HFFc6 (cell line): ENCODE measurements at places on chromosomes 5 and 9.

DNA sequence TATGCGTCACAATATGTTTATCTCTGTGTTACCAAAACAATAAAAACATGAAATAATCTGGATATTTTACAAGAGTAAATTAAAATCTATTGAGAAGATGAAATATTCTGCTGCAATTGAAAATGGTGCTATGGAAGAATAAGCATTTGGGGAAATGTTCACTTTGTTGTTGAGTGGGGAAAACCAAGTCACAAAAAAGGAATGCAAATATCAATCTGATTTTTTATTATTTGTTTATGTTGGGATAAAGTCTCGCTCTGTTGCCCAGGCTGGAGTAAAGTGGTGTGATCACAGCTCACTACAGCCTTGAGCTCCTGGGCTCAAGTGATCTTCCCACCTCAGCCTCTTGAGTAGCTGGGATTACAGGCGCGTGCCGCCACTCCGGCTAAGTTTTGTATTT is 8.6 kb upstream of the F2RL1 start:
- H3K27ac ChIP-seq = no peak overlapping the region
- peaks cover 66% of the 10 kb centered on the region for H3K4me1 ChIP-seq
- H3K4me3 ChIP-seq = no peak overlapping the region
- no peak for DNase-seq

DNA sequence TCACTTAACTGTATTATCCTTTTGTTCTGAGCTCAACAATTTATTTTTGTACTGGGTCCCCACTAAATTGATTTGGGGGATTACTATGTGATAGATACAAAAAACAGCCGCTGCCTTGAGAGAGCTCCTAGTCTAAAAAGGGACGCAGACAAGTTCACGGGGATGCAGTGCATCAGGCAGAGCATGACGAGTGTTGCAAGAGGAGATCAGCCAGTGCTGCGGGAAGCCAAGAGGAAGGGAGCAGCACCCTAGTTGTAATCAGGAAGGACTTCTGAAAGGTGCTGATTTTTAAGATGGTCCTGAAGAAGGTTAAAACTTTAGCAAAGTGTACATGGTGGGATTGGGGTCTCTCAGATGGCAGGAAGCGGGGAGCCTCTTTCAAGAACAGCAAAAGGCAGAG is 15.8 kb downstream of the GALNT10 start:
- no peak overlapping the region for H3K4me3 ChIP-seq
- peaks cover 85% of the 10 kb centered on the region for H3K4me1 ChIP-seq
- peak overlapping the region; percentile 89; the same call in 1 of the 2 replicates for H3K27ac ChIP-seq
- no peaks in the 10 kb centered on the region; the same call in none of the 2 replicates for H3K27me3 ChIP-seq
- H3K36me3 ChIP-seq = peaks cover 61% of the 10 kb centered on the region

DNA sequence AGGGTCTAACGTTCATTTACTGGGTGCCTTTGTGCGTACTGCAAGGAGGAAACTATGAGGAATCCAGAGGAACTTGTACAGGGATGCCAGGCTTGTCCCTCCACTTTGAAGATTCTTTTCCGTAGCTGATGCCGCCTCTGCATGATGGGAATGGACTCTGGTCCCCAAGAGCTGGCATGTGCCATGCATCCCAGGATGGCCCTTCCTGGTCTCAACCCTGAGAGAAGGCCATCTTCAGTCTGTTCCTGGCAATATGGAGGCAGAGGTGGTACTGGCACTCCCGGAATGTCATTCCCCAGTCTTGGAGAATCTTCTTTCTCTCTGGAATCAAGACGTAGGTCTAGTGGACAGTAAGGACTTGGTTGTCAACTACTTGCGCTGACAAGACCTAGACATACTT is 61.5 kb downstream of the BASP1 start:
- H3K36me3 ChIP-seq = peaks cover 26% of the 10 kb centered on the region
- no peak overlapping the region for H3K27ac ChIP-seq
- 0 out of 2 replicates have a peak, but pooled peaks cover 5% of the 10 kb centered on the region for H3K4me1 ChIP-seq
- no peak overlapping the region for H3K4me3 ChIP-seq
- no peak for DNase-seq

- H3K27ac ChIP-seq = no peak overlapping the region
- no peak overlapping the region for H3K4me3 ChIP-seq
- no peaks in the 10 kb centered on the region; the same call in 1 of the 2 replicates for H3K27me3 ChIP-seq
- H3K36me3 ChIP-seq = no peaks in the 10 kb centered on the region
- DNase-seq = no peak
- H3K4me1 ChIP-seq = no peaks in the 10 kb centered on the region
Measured at GRCh38 chr5:158100373-158100888, 241.5 kb upstream of the CLINT1 start.

DNA sequence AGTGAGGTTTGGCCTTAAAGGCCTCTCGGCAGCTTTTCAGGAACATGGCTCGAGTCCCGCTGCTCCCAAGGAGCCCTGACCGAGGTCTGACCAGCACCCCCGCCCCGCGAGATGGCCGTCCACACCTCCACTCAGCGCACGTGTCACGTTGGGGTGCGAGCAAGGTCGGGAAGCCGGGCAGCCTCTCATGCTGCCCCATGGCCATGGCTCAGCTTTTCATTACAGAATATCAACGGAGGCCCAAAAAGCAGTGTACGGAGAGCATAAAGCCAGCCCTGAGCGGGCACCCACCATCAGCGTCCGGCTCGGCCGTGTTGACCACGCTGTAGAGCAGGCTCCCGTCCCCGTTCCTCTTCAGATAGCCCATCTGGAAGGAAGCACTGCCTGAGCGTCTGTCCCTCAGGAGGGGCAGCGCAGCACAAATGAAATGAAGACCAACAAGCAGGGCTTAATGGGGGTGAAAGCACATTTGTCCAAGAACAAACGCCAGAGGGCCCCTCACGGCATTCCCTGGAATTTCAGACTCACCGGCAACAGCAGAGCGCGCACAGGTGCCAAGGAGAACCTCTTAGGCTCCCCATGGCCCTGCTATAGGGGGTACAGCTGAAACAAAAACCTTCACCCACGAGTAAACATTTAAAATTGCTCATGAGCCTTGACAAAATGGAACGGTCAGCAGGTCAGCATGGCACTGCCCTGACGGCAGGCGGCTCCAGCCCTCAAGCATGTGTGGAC is 11.6 kb downstream of the BRD9 start:
- H3K27me3 ChIP-seq = peaks cover 5% of the 10 kb centered on the region
- H3K4me1 ChIP-seq = no peaks in the 10 kb centered on the region; the same call in 1 of the 2 replicates
- no peak overlapping the region for H3K4me3 ChIP-seq
- no peak overlapping the region for H3K27ac ChIP-seq

- peaks cover 12% of the 10 kb centered on the region for H3K4me1 ChIP-seq
- H3K4me3 ChIP-seq = no peak overlapping the region
- H3K36me3 ChIP-seq = peaks cover 13% of the 10 kb centered on the region; the same call in 1 of the 2 replicates
- DNase-seq = peak; percentile 42
Measured at GRCh38 chr9:77793849-77794248, 145.7 kb upstream of the GNA14 start.

GRCh38 chr9:124017051-124017928 is 5.7 kb downstream of the LHX2 start:
- H3K4me3 ChIP-seq = no peak overlapping the region
- no peaks in the 10 kb centered on the region; the same call in 1 of the 2 replicates for H3K36me3 ChIP-seq
- H3K27me3 ChIP-seq = peaks cover 81% of the 10 kb centered on the region
- H3K27ac ChIP-seq = no peak overlapping the region
- DNase-seq = no peak
